ENCODE measurements at places on chromosomes 1 and 21. TPM values are rescaled to one million over a fixed set of nuclear protein-coding genes. Genes with fewer than 3 reads are reported as not detected.

Gene SPRR1A
- not detected for total RNA-seq

Gene SERTAD4
- not detected for total RNA-seq

GRCh38 chr1:194103516-194104246 lies 917.3 kb upstream of the B3GALT2 start:
- no peak for DNase-seq

DNA sequence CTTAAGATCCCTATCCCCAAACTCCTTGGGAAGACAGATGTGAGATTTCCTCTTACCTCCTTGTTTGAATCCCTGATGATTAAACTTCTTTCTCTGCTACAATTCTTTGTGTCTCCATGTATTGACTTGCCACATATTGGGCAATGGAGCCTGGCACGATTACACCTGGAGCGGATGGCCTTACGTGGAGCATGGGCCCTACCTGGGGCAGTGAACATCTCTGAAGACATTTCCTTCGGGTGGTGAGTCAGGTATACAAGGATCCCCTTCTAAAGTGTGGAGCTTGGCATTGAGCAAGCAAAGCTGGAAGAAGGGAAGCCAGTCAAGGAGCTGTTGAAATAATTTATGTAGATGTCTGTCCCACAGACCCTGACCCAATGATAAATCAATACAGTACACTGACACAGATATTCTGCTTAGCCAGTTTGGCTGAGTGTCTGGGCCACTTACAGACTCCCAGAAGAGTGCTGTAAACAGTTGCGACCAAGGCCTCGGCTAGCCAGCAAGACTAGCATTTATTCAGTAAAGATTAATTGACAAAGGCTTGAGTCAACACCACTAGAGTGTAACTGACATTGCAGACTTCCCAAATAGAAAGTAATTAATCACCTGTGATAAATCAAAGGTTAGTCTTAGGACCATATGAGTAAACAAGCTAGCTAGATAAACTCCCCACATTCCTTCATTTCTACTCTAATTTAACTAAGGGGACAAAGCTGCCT lies 83.1 kb upstream of the KCNK1 start:
- DNase-seq = no peak

GRCh38 chr1:179794669-179795068 lies 51.6 kb downstream of the FAM163A start:
- DNase-seq = no peak

Measured in activated naive CD8-positive, alpha-beta T cell treated with anti-CD3 and anti-CD28 coated beads, Interleukin-2, amount 10 ng/mL, durations not matched to agents 7 days and 5 days (primary cell).